ENCODE measurements at places on chromosomes 1 and 21. TPM values are rescaled to one million over a fixed set of nuclear protein-coding genes. Genes with fewer than 3 reads are reported as not detected.

The TAF12 gene
- 30.3 TPM for total RNA-seq

DNA sequence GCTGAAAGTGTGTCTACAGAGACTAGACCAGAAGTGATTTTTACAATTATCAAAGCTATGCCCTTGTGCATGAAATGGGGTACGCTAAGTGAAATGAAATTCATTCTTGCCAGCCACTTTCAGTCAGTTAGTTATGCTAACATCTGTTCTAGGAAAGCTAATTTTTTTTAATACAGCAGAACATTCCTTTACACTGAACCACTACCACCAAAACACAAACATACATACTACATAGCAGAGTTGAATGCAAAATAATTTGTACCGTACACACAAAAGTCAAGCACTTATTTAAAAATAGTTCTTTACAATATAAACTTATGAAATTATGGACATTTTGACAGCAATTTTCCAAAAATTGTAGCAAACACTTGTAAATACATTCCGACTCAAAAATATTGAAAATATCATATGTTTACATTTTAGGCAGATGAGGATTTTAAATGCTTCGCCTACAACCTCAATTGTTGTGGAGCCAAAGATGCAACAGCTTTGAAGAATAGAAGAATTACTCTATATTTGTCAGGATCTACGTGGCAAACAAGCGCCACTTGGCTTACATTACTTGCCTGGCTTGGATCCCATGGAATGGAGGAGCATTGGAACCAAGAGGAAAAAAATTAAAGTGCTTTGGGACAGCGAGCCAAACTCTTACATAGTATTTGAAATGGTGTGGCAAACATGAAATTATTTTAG, 30.6 kb downstream of the WLS start:
- peak; percentile 83 for DNase-seq

GRCh38 chr1:78432016-78432415, 58.8 kb upstream of the PTGFR start:
- no peak for DNase-seq

The RNF2 gene
- total RNA-seq = 38.1 TPM

DNA sequence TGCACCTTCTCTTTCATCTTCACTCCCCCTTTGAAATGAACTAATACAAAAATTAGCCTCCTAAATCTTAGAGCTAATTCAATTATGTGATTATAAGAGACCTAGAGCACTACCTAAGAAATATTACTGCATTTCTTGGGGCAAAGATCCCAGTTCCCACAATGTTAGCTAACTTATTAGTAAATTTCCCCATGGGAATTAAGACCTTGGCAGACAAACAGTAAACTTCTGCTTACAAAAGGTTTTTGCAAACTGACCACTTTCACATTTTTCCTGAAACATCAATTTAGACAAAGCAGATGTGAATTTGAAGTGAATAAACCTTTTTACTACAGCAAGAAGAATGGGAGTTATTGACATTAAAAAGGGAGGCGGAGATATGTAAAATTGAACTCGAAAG, 34.6 kb upstream of the LHX8 start:
- no peak for DNase-seq

The CYP4A11 gene
- not detected for total RNA-seq

Measured in tongue (tissue), 3 donors.